ENCODE measurements at places on chromosomes 12 and 14.

- DNase-seq, result peak; percentile 5
Measured at GRCh38 chr12:40336573-40337199, 111.9 kb downstream of the LRRK2 start.

- DNase-seq, result no peak
Measured at GRCh38 chr14:37650356-37651037, 55.1 kb downstream of the TTC6 start.

DNA sequence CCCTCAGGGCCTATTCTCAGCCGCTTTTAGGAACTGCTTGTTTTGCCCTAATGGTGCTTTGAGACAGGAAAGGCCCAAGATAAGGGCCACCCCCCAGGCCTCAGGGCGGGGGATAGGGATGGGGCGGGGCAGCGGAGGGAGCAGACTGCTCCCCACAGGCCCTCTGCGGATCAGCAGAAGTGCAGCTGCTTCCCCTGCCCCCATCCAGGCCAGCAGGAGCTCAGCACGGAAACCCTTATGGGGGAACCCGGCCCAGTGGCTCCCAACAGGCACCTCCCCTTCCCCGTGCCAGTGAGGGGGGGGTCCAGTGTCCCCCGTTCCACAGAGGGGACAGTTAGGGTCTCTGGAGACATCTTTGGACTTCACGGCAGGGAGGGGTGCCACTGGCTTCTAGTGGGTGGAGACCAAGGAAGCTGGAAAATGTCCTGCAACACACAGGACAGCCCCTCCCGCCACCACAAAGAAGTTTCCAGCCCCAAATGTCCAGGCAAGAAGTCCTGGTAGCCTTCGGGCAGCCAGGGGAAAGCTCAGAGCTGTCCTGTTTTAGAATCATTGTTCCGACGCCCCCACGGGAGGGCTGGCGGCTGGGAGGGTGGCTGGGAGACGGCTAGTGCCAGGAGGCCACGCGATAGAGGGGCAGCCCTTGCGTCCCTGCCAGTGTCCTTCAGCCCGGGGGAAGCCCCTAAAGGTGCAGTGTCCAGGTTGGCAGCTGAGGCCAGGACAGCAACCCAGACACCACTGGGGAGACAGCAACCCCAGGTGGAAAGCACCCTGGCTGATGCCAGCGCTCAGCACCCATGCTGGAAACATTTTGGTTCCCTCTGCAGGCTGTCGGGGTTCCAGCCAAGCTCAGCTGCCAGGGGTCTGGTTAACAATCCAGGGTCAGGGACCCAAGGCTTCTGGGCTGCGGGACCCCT is 10.4 kb upstream of the GPR132 start:
- DNase-seq, result no peak

- DNase-seq, result peak; percentile 54
Measured at GRCh38 chr12:12505544-12506495, 56.8 kb downstream of the DUSP16 start.

DNA sequence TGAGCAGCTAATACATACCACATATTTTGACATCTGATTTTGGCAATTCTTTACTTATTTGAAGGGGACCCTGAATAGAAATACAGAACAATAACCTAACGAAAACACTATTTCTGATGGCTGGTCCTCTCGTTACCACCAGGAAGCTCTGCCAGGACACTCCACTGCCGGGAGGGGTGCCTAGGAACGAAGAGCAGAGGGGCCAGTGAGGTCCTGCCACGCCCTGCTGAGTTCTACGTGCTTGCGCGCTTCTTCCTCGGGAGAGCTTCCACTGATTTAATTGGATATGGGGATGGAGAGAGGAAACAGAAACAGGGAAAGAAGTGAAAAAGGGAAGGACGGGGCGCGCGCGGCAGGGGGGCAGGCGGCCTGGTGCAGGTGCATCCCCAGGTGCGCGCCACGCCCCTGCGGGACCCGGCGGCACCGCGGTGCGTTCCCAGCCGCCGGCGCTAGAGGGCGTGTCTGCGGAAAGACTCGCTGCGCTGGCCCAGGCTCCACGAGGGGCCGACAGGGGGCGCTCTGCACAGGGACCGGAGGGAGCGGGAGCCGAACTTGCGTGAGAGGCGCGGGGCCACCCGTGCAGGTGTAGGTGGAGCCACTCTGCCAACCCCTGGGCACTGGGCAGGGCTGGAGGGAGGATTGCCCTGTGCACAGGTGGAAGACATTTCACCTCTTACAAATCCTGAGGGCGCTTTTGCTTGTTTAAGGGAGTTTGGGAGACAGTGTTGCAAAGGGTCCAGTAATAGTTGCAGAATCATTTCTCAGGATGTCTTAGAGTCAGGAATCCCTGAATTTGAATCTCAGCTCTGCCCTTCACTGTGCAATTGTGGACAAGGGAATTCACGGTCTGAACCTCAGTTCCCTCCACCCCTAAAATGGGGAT is 986.3 kb upstream of the TMEM132C start:
- DNase-seq, result no peak

GRCh38 chr14:102717276-102717675 is 60.0 kb upstream of the TRAF3 start:
- no peak for DNase-seq

DNA sequence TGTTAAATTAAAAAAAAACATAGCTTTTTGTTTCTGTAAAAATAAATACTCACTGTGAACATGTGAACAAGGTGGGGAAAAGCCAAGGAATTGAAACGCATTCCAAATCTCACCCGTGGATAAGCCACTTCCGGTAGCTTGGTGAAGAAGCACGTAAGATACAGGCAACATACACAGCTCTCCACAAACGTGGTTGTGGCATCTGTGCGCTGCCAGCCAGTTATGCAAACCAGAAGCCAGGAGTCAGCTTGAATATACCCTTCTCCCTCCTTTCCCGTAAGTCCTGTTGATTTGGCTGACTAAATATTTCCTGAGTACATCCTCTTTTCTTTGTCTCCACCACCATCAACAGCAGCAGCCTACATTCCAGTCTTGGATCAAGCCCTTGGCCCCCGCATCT is 486.2 kb downstream of the VRK1 start:
- no peak for DNase-seq

DNA sequence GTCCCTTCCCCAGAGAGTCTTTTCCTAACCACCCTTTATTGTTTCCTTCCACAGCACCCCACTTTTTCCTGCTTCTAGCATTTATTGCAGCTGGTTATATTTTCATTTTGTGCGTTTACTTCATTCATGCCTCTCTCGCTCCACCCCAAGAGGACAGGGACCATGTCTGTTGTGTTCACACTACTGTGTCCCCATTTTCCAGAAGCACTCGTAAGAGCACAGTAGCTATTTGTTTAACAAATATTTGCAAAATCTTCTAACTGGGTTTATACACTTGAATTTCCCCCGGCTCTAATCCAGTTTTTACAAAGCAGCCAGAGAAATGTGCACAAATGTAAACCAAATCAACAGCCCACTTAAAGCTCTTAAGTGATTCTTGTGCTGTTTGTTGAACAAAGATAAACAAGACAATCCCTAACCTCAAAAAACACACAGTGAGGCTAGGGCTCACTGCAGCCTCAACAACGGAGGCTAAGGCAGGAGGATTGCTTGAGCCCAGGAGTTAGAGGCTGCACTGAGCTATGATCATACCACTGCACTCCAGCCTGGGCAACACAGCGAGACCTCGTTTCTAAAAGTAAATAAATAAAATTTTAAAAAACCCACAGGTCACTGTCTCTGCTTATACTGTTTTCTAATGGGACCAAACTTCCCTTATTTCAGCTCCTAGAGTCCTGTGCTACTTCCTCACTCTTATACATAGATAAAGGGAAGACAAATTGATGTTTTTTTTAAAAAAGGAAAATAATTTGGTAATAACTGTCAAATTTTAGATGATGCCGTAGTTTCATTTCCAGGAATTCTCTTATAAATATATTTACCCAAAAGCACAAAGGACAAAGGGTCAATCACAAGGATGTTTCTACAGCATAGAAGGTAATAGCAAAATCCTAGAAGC is 6.6 kb upstream of the ABCD4 start:
- DNase-seq, result no peak

GRCh38 chr12:40819436-40820108 is 127.3 kb downstream of the CNTN1 start:
- DNase-seq, result no peak
